Activated CD4-positive, CD25-positive, alpha-beta regulatory T cell treated with anti-CD3 and anti-CD28 coated beads, Interleukin-2, amount 50 U/mL, for 16 hours (primary cell): ENCODE measurements at places on chromosomes 11 and 22.

DNA sequence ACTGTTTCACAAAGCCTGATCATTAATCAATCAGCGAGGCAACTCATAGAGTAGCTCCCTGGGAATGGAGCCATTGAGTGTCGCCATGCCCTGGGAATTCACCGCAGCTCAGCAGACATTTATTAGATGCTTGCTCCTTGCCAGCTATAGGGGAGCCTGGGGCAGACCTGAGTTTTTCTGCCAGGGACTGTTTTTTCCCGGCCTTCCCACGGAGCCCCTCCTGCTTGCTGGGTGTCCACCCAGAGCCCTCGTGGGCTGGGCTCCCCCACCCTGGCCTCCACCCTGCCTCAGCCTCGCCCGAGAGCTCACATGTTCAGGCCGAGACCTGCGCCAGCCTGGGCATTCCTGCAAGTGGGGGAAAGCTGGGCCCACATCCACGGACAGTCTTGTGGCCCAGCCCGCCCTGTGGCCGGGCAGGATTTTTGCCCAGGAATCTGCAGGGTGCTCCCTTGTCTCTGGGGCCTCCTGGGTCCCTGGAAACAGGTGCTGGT is 64.9 kb downstream of the SMIM38 start:
- DNase-seq: no peak

- no peak for DNase-seq
Observed at GRCh38 chr22:41664951-41665350, 23.7 kb downstream of the SNU13 start.

- no peak for DNase-seq
Observed at GRCh38 chr11:60844045-60844869, 2.3 kb downstream of the CCDC86 start.

DNA sequence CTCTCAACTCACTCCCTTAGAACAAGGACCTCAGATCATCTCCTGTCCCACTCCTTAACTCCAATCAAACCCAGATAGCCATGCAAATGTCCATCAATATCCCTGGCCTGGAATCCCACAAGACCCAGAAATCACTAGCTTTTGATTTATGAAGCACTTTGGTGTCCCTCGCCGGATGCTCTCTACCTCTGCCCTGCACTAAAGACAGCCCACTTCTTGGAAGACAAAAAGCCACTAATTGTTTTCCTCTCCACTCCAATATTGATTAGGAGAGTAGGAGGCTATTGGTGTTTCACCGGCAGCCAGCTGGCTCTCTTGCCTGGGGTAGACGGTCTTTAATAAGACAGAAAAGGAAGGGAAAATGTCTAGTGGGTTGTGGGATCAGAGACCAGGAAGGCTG is 221.2 kb downstream of the BUD13 start:
- DNase-seq: no peak

DNA sequence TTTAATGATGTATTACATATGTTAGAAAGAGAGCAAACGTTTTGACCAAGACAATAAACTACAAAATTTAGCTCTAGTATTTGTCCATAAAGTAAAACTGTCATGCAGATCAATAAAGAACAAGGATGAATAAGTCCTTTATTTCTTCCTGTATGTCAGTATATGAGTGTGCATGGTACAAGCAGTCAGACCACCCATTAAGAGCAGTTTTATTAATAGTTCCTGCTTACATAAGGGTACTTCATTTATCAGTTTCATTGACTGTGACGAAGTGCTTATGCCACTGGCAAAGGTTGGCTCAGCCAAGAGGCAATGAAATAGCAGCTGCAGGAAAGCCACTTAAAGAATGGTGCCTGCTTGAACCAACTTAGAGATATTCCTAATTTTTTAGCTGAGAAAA is 913.0 kb upstream of the CNTN5 start:
- DNase-seq: no peak

GRCh38 chr11:47971501-47971900 is 8.9 kb upstream of the PTPRJ start:
- DNase-seq: no peak

- no peak for DNase-seq
Observed at GRCh38 chr11:59575505-59575904, 40.1 kb downstream of the OSBP start.

DNA sequence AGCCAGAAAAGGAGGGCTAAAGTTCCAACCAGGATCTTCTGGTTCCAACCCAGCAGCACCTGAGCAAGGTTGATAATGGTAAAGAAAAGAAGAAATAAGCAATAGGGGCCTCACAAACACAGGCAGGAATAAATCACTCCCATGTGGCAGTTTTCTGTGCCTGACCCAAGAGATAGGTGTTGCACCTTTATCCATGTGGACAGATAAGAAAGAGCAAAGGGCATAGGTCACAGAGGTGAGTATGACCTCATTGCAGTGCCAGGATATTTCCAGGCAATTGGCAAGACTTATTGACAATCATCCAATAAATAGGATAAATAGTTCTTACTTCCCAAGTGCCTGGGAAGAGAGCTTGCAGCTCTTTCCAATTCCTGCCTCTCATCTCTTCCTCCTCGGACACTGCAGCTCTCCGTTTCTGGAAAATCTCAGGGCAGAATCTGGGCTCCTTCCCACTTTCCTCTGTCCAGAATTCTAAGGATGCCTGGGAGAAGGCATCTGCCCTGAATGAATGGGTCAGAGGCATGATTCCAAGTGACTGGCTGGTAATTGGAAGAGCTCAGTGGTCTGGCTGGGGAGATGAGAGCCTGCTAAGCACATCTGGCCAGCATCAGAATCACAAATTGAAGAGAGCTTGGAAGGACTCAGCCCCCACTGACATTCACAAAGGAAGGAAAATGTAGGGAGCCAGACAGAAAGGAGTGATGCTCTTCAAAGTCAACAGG is 14.5 kb upstream of the LRRC55 start:
- DNase-seq: no peak

DNA sequence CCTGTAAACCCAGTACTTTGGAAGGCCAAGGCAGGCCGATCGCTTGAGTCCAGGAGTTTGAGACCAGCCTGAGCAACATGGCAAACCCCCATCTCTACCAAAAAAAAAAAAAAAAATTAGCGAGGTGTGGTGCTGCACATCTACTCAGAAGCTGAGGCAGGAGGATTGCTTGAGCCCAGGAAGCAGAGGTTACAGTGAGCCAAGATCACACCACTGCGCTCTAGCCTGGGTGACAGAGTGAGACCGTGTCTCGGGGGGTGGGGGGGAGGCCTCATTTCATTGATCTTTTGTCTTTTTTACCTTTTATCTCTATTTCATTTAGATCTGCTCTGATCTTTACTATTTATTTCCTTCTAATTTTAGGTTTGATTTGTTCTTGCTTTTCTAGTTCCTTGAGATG is 51.8 kb downstream of the KCNQ1OT1 start:
- DNase-seq: no peak

DNA sequence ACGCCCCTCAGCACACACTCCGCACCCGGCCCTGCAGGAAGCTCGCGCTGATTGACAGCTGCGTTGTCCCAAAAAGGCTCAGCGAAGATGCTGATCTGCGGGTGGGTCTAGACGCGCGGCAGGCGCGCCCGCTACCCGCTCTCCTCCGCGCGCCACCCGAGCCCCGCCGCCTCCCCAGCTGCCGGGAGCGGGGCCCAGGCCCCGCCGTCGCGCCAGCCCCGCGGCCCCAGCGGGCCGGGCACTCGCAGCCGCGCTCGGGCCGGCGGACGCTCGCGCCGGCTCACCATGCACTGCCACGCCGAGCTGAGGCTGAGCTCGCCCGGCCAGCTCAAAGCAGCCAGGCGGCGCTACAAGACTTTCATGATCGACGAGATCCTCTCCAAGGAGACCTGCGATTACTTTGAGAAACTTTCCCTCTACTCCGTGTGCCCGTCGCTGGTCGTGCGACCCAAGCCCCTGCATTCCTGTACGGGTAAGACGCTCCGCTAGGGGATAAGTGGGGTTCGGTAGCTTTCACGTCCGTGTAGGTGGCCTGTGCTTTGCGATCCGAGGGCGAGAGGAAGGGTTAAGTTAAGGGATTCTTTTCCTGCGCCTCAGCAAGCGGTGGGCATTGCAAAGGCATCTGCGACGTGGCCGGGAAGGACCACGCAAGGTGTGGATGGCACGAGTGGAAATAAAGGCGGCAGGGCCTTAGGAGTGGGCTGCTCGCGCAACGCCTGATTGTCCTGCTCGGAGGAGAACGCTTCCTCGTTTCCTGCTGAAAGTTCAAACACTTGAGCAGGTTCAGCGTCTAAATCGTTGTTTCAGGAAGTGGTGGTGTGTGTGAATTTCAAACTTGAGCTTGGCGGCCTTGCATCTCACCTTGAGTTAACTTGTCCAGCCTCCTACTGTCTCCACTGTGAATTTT is at the start of gene BARX2:
Gene BARX2 (plus strand): TSS at position 98 of the 907 bp plus-strand sequence. CDS start 188 bp downstream, at position 286.
- DNase-seq: no peak

- DNase-seq: no peak
Observed at GRCh38 chr11:45022294-45023064, 71.8 kb upstream of the TP53I11 start.

GRCh38 chr11:46912526-46913150 is 5.7 kb downstream of the LRP4 start:
- no peak for DNase-seq

GRCh38 chr22:45544588-45545170 is 42.0 kb downstream of the FBLN1 start:
- no peak for DNase-seq

GRCh38 chr11:110720431-110721275 is 8.4 kb upstream of the ARHGAP20 start:
- DNase-seq: no peak

GRCh38 chr11:113690619-113691569 is 15.2 kb downstream of the TMPRSS5 start:
- DNase-seq: no peak

GRCh38 chr11:59267196-59267595 is 54.5 kb upstream of the MPEG1 start:
- DNase-seq: no peak

DNA sequence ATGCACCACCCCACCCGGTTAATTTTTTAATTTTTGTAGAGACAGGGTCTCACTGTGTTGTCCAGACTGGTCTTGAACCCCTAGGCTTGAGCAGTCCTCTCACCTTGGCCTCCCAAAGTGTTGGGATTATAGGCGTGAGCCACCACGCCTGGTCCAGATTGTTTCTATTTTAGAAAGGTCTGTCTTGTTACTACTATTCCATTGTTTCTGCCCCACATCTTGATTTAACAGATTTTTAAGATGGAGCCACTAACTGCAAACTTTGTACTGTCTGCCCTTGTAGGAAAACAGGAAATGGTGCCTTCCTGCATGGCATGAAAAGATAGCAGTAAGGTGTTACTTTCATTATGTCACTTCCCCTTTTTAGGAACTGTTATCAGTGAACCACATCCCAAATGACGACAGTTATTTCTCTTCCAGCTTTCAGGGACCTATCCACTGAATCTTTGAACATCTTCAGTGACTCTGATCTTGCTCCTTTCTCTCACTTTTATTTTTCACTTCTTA is 23.2 kb downstream of the TAF1D start:
- no peak for DNase-seq

DNA sequence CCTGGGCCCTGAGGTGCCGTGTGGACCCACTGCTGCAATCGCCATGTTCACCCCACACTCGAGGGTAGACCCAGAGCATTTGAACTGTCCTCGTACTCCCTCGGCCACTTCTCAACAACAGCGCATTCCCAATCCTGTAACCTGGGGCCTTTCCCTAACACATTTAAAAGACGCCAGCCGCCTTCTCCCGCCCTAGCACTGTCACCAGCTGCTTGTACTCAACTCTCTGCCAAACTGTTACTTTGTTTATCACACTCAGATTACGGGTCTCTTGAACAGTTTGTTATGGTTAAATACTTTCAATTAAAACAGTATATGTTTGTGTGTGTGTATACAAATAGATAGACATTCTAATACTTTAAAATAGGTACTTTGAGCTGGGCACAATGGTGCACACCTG is 20.7 kb downstream of the CDKN1C start:
- no peak for DNase-seq
